ENCODE measurements at places on chromosomes 5 and 9. TPM values are rescaled to one million over a fixed set of nuclear protein-coding genes. Genes with fewer than 3 reads are reported as not detected.

The CCNG1 gene
- total RNA-seq: 300 TPM

The DNAH5 gene
- total RNA-seq: 0.49 TPM

The SFXN1 gene
- 67.5 TPM for total RNA-seq

The SEMA4D gene
- total RNA-seq: 35.8 TPM

The WDR31 gene
- total RNA-seq: 17.2 TPM

The COL15A1 gene
- 92.2 TPM for total RNA-seq

The GDA gene
- total RNA-seq: 0.55 TPM

The ST6GALNAC4 gene
- total RNA-seq: 12.4 TPM

The ZNF883 gene
- 18.9 TPM for total RNA-seq

The ADAMTS13 gene
- 5.1 TPM for total RNA-seq

The PFN3 gene
- not detected for total RNA-seq

The ACTBL2 gene
- not detected for total RNA-seq

The ZFP2 gene
- 7.1 TPM for total RNA-seq

The C5orf52 gene
- total RNA-seq: not detected

The HSPA9 gene
- total RNA-seq: 294 TPM

The F2RL1 gene
- total RNA-seq: 4.2 TPM

The GADD45G gene
- 130 TPM for total RNA-seq
